NCI-H1048 (cell line): ENCODE measurements at places on chromosomes 16 and 17.

- DNase-seq = no peak
Observed at GRCh38 chr17:69093279-69093789, 32.6 kb upstream of the ABCA9 start.

GRCh38 chr16:24869033-24869432 lies 23.3 kb downstream of the SLC5A11 start:
- no peak for DNase-seq

GRCh38 chr16:81615833-81616232 lies 163.3 kb upstream of the PLCG2 start:
- no peak for DNase-seq

GRCh38 chr16:73036074-73036826 lies 11.7 kb downstream of the ZFHX3 start:
- DNase-seq = peak; percentile 62

GRCh38 chr17:47404875-47405274 lies 81.1 kb downstream of the EFCAB13 start:
- no peak for DNase-seq

DNA sequence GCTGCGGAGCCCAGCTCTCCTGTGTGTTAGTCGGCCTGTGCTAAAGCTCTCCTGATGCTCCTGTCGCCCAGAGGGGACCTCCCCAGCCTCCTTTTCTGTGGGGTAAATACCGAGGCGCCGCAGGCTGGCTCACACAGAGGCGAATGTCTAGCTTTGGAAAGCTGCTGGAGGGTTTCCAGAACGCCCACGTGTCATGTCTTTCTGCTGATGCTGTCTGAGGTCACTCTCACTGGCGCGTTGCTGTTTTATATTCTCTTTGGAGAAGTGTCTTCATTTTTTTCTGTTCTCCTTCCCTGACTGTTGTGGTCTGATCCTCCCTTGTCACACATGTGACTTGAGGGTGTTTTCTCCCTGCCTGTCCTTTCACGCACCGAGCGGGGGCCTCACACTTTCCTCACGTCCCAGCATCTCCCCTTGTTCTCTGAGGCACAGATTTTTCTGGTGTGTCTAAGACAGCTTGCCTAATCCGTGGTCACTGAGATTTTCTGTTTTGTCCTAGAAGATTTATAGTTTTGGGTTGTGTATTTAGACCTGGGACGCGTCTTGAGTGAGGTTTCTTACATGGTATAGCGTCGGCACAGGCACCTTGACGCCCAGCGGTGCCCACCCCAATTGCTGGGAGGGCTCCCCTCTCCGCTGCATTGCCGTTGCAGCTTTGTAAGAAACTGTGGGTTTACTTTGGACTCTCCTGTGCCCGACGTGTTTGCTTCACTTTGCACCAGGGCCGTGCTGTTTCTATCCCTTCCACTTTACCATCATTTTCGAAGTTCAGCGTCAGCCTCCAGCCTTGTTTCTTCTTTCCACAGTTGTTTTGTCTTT lies 92.1 kb upstream of the ZNF750 start:
- no peak for DNase-seq

- no peak for DNase-seq
Observed at GRCh38 chr17:81858170-81858966, 2.0 kb downstream of the P4HB start.

DNA sequence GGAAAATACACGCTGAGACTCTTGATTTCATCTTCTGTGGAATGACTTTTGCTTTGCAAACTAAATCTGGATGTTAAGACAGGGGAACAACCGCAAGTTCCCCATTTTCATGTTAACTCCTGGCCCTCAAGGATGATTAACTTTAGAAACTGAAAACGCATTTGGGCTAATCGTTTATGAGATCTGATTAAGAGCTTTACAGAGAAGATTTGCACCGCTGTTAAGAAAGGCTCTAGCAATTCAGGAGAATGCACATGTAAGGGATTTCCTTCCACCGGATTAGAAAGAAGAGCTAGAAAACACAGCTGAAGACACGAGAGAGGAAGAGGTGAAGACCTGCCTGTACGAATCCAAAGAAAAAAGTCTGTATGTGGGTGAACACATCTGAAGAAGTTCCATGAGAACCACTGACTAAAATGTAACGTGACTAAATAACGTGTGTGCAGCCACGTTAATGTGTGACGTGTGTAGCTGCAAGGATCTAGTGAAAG lies 106.4 kb downstream of the YPEL2 start:
- no peak for DNase-seq

- DNase-seq = no peak
Observed at GRCh38 chr17:83024218-83024971, 55.0 kb upstream of the METRNL start.

DNA sequence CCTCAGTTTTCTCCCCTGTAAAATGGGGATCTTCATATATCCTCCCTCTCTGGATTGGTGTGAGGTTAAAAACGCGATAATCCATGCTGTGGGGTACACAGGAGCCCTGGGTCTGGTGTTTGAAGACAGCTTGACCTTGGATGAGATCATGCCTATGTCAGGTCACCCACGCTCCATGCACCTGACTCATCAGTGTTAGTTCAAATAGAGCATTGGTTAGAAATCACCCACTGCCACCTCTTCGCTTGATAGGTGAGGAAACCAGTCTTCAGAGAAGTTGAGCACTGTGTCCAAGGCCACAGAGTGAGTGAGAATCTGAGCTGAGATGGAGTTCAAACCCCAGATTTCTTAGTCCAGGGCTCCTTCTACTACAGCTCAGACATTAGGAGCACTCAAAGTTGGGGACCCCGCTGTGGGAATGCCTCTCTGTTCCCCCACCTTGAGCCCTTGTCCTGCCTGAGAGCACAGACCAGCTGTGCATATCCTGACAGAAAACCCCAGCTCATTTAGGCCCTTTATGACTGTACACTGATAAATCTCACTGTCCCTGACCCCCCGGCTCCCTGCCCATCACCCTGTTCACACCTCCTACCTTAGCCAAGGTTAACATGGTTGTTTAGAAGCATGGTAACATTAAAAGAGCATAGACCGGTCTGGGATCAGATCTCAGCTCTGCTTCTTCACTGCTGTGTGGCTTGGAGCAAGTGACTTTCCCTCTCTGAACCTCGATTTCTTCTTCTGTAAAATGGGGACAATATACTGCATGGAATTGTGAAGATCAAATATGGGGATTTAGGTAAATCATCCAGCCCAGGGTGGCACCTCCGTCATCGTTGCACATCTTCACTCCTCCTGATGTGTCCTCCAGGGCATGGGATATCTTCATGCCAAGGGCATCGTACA lies 22.4 kb upstream of the LGALS9 start:
- DNase-seq = no peak

DNA sequence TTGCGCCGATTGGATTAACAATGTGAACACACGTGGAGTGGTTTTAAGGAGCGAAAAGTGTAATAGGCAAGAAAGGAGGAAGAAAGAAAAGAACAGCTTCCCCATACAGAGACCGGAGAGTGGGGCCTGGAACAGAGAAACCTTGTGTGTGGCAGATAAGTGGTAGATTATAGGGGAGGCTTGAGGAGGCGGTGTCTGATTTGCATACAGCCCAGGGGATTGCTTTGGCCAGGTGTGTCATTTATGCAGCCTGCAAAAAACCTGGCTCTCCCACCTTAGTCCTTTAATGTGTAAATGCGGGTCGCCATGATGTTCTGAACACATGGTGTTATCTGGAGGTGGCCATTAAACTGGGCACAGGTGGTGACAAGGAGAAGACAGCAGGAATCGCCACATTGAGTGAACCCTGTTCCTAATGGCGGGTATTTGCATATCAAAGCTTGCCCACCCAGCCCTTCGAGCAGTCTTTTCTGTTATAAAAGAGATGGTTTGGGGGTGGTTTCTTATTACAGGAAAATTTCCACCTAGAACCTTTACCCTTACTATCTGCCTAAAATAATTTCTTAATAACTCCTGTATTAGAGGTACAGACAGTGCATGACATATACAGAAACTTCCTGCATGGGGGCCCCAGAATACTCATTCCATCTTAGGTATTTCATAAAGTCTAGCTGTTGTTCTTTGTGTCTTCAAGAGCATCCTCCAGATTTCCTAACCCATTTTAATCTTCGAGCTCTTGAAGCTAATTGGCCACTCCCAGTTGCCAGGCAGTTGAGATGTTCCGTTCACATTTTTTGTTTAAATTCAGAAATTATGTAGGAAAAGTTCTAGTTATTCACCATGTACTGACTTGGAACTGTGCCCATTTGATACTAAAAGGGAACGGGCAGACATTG lies 292.5 kb downstream of the RBFOX1 start:
- no peak for DNase-seq

DNA sequence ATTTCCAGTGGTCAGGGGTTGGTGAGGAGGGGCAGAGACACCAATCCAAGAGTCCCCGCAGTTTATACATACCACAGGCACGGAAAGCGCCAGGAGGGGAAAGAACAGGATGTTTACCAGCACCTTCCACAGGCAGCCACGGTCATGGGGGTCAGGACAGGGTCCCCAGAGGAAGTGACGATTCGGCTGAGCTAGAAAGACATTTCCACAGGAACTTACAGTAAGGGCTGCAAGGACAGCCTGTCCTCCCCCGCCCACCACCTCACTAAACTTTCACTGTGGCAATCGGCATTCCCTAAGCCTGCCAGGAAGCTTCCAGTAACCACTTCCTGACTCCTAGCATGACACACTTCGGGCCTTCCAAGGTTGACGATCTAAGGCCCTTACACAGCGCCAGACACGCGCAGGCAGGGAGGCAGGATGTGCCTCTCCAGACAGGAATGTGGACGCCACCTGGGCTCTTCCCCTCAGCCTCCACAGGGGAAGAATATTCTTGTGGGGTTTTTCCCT lies 1.2 kb upstream of the MT2A start:
- no peak for DNase-seq

- DNase-seq = no peak
Observed at GRCh38 chr16:72932050-72932449, 115.9 kb downstream of the ZFHX3 start.

DNA sequence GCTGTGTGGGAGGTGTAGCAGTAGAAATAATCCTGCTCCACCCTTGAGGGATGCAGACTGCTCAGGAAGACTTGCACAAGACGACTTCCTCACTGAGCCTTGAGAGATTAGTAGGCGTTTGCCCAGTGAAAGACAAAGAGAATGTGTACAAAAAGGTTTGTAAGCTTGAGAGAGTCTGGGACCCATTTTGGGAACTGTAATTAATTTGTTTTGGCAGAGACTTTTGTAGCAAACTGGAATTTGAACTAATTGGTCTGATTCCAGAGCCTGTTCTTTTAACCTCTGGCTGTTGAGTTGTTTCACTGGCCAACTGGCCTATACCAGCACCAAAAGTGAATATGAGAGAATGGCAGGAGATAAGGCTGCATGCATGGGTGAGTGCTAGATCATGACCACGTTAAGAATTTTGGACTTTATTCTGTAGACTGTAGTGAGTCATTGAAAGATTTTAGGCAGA lies 75.5 kb downstream of the AATF start:
- DNase-seq = no peak

DNA sequence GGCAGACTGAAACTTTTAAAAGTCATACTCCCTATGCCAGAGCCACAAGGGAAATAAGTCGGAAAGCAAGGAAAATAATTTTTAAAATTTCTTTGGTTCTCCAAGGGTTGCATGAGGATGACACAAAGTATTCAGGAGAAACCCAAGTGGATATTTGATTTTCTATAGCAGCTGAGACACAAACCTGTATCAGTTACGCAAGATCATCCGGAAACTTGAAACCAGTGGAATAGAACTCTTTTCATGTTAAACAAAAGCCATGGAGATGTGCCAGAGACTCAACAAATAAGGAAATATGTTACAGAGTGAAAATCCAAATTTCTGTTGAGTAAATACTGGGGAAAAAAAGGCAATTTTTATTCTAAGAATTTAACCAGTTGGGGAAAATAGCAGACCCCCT lies 294.7 kb downstream of the KIF2B start:
- DNase-seq = no peak

DNA sequence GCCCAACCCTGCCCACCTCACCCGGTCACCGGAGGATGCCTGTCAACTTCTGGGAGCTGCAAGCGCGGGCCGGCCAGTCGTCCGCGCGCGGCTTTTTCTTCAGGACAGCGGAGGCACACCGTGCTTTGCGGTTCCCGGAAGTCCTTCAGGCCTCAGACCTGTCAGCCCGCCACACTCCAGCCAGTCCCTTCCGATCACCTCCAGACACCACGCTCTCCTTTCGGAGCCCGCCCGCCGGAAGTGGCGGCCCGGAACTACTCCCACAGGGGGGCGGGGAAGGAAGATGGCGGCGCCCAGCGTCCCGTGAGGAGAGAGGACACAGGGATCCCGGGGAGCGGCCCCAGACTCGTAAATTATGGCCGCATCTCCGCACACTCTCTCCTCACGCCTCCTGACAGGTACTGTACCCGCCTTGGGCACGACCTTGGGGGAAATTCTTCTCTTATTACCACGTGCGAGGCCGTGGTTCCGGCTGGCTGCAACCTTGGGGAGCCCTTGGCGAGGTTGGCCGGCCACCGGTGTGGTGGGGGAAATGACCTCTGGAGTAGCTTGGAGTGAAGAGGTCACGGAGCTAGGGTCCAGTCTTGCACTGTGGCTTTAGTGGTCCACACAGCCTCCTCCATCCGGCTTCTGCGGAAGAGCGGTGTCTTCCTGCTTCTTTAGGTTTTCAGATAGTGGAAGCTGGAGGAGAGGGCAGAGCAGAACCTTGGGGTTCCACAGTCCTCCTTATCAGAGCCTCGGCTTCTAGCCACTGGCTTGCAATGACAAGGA lies at the start of gene COX10:
COX10 (plus strand) TSS at position 254 of the 771 bp plus-strand sequence; CDS start at position 356, 102 bp downstream.
- DNase-seq = peak; percentile 85

DNA sequence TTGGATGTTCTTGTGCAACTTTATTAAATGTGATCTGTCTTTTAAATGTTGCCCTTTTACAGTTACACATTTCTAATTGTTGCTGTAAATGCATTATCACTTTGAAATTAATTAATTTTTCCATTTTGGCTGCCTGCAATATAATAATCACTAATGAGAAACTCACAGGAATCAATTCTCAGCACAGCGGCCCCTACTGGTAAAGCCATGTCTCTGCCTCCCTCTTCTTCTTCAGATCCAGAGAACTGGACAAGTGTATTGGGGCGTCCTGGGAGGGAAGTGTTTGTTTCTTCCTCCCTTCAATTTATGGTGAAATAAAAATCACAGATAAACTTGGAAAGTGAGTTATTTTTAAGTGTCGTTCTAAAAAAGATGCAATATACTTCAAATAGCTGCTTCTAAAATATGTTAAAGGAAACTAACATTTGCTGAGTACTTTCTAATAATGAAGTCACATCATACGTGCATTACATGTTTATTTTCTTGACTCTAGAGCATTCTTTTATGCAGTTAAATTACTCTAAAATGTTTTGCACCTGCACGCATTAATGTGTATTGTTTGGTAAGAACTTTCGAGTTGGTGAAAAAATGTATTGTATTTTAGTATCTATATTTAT lies 338.0 kb downstream of the WWOX start:
- DNase-seq = no peak

GRCh38 chr16:52690468-52690867 lies 143.5 kb upstream of the TOX3 start:
- no peak for DNase-seq

GRCh38 chr16:2003827-2004641 lies 5.6 kb downstream of the ZNF598 start:
- DNase-seq = peak; percentile 28
